ENCODE measurements at places on chromosomes 1 and 21.

- DNase-seq, result no peak
These were observed 61.0 kb downstream of the OBSCN start for GRCh38 chr1:228268881-228269265.

DNA sequence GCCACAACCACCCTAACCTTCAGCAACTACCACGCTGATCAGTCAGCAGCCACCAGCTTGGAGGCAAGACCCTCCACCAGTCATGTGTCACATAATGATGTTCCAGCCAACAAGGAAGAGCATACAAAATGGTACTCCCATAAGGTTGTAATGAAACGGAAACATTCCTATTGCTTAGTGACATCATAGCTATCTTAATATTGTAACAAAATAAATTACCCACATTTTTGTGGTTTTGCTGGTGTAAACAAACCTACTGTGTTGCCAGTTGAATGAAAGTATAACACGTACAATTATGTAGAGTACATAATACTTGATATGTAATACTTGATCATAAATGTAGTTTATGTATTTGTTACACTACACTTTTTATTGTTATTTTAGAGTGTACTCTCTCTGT is 1363.2 kb upstream of the ADGRL4 start:
- no peak for DNase-seq

DNA sequence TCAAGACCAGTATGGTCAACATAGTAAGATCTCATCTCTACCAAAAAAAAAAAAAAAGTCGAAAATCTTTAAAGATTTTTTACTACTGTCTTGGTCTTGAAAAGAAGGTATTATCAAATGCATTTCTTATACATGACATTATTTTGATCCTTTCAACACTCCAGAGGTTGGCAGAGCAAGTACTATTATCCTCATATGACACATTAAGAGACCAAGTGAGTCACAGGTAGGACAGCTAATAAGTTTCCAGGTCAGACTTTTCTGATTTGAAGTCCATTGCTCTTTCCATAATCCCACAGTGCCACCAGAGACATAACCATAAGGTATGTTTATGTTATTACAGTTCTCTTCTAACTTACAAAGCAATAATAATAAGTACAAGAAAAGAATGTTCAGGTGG is 15.2 kb downstream of the DBT start:
- no peak for DNase-seq

- no peak for DNase-seq
These were observed 1.2 kb upstream of the NEGR1 start for GRCh38 chr1:72283307-72284083.

DNA sequence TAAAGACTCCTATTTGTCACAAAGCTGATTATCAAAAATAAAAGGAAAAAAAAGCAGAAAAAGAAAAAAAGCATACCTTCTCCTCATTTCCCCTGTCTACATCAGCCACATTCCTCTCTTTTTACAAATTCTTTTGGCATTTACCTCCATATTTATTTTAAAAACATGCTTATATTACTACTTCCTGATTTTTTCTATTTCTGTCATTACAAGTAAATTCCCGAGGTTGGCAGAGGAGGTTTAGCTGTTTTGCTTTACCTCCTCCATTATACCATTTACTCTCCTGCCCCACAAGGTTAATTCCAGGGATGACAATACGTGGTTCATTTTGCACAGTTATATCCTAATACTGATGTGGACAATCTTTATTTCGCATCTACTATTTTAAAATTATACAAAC is 26.3 kb upstream of the CD34 start:
- no peak for DNase-seq

- DNase-seq, result no peak
These were observed 72.5 kb downstream of the RUNX3 start for GRCh38 chr1:24857507-24858133.

DNA sequence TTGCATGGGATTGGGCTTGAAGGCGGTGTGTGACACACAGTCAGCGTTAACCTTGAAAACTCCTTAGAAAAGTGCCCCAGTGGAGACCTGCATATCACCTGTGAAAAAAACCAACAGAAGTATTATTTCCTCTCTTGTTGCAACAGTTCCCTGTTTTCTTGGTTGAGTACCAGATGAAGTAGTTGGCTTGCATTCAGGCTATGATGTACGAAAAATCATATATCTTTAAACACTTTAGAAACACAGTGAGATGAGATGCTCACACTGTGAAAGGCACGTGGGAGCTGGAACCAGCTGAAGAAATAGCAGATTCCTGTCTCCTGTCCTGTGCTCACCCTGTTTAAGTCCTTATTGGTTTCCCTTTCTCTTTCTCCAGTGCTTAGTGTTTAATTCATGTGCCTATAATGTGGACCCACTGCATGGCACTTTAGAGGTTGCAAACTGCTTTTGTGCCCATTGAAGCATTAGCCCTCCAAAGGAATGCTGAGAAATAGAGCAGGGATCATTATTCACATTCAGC is 2.8 kb downstream of the CAMK1G start:
- no peak for DNase-seq

DNA sequence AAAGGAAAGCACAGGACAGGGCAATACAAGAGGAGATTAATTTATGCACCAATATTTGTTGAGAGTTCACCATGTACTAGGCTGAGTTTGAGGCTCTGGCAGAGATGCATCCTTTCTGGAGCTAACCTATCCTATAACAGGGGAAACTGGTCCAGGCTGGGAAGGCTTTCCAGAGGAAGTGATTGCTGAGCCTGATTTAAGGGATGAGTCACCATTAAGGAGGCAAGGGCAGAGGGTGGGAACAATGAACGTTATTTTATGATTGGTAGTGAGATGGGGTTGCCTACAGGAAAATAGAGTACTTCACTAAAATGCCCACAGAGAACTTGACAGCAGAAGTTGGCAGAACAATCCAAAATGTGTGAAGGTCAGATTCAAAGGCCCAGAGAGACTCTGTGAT is 141.4 kb downstream of the PLPP3 start:
- no peak for DNase-seq

GRCh38 chr1:28437924-28438699 is 67.7 kb upstream of the RCC1 start:
- peak; percentile 57 for DNase-seq

GRCh38 chr1:195005338-195005737 is 1602.9 kb downstream of the KCNT2 start:
- no peak for DNase-seq

DNA sequence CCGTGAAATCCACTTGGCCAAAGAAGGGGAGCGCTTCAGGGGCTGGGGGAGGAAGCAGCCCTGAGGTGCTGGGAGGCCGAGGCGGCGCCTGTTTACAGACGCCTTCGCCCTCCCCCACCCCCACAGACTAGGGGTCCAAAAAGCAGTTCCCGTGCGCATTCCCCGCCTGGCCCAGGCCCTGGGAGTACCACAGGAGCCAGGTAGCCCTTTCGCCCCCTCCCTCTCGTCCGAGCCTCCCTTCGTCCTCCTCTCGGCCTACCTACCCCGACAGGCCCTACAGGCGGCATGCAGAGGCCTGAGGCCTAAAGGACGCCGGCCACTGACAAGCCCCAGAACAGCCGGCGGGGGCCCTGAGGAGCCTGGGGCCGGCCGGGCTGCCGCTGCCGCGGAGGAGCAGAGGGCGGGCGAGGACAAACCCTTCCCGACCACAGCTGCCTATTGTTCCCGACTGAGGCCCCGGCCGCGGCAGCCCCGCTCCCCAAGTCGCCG is 522 bp downstream of the RC3H1 start:
- DNase-seq, result no peak

DNA sequence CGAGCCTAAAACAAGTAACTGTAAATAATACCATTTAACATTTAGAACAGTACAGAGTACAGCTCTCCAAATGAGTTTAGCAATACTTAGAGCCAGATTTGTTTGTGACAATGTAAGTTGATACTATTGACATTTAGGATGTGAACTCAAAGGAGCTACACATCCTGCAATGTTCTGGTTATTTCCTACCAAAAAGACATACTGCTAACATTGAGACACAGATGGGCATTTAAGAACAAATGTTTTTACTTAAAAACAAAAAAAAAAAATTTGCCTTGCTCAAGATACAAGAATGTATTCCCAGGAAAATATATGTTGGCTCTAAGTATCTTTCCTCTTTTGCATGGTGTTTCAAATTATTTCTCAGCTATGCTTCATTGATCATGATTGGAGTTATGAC is 1464.8 kb upstream of the PRMT6 start:
- DNase-seq, result no peak

GRCh38 chr1:166282391-166283137 is 115.8 kb upstream of the FAM78B start:
- no peak for DNase-seq

DNA sequence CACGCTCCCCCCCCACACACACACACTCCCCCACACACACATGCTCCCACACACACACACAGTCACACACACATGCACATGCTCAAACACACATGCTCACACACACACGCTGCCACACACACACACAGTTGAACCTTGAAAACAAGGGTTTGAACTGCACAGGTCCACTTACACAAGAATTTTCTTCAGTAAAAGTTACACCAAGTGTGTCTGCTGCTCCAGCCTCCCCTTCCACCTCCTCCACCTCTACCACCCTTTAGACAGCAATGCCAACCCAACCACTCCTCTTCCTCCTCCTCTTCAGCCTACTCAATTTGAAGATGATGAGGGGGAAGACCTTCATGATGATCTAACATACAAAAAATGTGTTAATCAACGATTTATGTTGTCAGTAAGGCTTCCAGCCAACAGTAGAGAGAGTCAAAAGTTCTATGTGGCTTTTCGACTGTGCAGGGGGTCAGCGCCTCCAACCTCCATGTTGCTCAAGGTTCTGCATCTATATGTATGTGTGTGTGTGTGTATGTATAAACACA is 26.8 kb downstream of the HSF2BP start:
- DNase-seq, result no peak

- no peak for DNase-seq
These were observed 23.4 kb upstream of the TSHB start for GRCh38 chr1:115006191-115006590.

- no peak for DNase-seq
These were observed 288.0 kb upstream of the KAZN start for GRCh38 chr1:14310476-14310875.

DNA sequence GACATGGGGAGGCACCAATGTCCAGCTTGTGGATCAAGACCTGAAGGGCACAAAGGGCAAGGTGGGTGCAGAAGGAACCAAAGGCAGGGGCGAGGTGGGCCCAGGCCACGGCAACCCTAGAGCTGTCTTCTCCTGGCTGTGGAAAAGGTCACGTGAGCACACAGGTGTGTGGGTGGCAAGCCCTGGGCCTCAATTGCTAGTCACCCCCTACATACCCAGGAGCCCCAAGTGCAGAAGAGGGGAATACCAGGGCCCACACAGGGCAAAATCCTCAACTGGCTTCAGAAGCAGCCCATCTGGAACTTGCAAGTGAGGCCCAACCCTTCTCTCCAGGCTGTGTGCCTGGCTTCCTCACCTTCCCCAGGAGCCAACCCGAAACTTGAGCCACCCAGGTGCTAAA is 25.6 kb downstream of the ZBTB17 start:
- no peak for DNase-seq

DNA sequence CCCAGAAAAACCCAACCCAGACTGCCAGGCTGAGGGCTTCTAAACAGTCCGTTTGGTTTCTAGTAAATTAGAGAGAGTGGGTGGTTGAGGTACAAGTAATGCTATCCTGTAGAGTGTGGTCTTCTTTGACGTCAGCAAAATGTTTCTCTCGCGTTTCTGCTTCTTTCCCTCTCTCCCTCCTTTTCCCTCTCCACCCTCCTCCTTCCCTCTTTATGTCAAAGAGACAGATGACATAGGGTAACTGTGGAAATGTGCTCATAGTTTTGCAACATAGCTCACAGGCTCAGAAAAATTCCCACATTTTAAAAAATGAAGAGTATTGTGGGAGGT is 158.3 kb downstream of the TOMM20 start:
- DNase-seq, result no peak

GRCh38 chr1:92425617-92426016 is 61.1 kb downstream of the GFI1 start:
- DNase-seq, result no peak

- DNase-seq, result no peak
These were observed 65.1 kb upstream of the DUSP10 start for GRCh38 chr1:221806984-221807383.

- no peak for DNase-seq
These were observed at the start of gene S100A5 for GRCh38 chr1:153540394-153541361. Gene S100A5, minus strand, starts transcription at chr1:153540934. Its CDS starts 743 bp downstream, at chr1:153540191.

DNA sequence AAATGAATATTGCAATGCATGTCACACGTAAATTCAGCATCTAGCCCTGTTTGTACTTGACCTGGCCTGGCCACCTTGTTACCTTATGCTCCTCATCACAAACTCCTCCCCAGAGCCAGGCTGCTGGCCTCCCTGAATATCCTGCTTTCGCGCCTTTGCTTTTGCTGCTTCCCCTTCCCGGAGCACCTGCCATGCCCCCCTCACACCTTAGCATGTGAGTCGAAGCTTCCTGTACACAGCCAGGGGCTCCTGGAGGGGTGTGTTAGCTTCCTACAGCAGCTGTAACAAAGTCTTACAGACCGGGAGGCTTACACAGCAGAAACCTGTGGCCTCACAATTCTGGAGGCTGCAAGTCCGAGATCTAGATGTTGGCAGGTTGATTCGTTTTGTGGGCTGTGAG is 60.1 kb downstream of the TLR5 start:
- DNase-seq, result no peak

GRCh38 chr1:206577626-206578025 is 34.6 kb downstream of the EIF2D start:
- no peak for DNase-seq

GRCh38 chr1:17097787-17098186 is 21.5 kb downstream of the PADI2 start:
- DNase-seq, result no peak

- DNase-seq, result no peak
These were observed 94.4 kb downstream of the PATJ start for GRCh38 chr1:61836649-61837048.

- DNase-seq, result no peak
These were observed 185.4 kb downstream of the OMA1 start for GRCh38 chr1:58361134-58361533.
